ENCODE measurements at places on chromosomes 5 and 9. TPM values are rescaled to one million over a fixed set of nuclear protein-coding genes. Genes with fewer than 3 reads are reported as not detected.
A peak's percentile ranks its signal among the peaks of the same experiment; 100 is the strongest.

GRCh38 chr5:38237681-38238080 lies 20.7 kb upstream of the EGFLAM start:
- no peak for DNase-seq

GRCh38 chr5:99544356-99544755 lies 615.5 kb upstream of the CHD1 start:
- no peak for DNase-seq

- DNase-seq = no peak
Measured at GRCh38 chr9:119868694-119869093, 499.5 kb upstream of the BRINP1 start.

DNA sequence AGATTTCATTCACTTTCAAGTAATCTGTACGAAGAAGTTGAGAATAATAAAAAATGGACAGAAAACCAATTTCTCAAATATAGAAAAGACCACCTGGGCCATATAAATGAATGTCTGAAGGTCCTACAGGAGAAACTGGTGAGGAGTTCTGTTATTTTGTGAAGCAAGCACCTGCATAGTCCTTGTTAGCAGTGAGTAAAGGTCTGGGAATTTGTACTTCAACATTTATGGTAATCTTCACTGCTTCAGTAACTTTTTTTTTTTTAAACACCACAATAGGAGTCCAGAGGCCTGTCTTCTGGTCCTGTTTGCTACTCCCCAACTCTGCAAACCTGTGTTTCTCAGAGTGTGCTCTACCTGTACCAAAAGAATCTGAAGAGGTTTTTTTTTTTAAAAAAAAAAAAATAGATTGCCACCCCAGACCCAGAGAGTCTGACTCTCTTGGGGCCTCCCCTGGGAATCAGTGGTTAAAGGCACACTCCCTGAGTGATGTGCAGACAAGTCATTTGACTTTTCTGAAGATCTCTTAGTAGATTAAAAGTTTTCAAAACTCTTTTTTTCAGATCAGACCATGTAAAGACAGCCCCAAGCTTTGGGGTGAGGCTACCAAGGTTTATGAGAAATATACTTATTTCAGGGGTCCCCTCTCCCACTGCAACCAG lies 55.5 kb downstream of the FAM81B start:
- peak; percentile 11 for DNase-seq

GRCh38 chr9:79986437-79986836 lies 414.7 kb downstream of the TLE4 start:
- no peak for DNase-seq

DNA sequence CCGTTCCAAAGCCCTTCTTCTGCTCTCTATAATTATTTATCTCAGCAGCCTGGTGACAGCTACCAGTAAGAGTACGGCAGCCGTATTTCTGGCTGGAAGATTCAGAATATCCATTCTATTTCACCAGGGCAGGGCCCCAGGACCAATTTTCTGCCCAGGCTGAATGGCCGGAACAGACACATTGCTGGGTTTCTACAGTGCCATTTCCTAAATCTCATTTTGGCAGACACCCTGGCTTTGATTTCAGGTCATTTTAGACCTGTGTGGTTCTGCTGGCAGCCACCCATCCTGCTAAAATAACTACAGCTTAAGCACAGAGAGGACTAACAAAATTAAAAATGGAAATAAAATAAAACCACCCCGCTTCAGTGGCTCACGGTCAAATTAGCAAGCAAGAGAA lies 95.0 kb downstream of the CRB2 start:
- DNase-seq = no peak

The IL11RA gene
- 8.2 TPM for total RNA-seq

The AGPAT2 gene
- total RNA-seq = 31.5 TPM

The PCA3 gene
- total RNA-seq = not detected

The SYNPO gene
- 7.3 TPM for total RNA-seq

Data from fibroblast of villous mesenchyme (primary cell).